ENCODE measurements at places on chromosomes 16 and 17. TPM values are rescaled to one million over a fixed set of nuclear protein-coding genes. Genes with fewer than 3 reads are reported as not detected.

GRCh38 chr16:10256784-10257641, 74.8 kb upstream of the GRIN2A start:
- DNase-seq, result peak; percentile 72
- no peaks in the 10 kb centered on the region for H3K36me3 ChIP-seq
- H3K27me3 ChIP-seq, result no peaks in the 10 kb centered on the region
- no peak overlapping the region for H3K27ac ChIP-seq
- H3K4me3 ChIP-seq, result no peak overlapping the region
- H3K4me1 ChIP-seq, result peaks cover 9% of the 10 kb centered on the region

DNA sequence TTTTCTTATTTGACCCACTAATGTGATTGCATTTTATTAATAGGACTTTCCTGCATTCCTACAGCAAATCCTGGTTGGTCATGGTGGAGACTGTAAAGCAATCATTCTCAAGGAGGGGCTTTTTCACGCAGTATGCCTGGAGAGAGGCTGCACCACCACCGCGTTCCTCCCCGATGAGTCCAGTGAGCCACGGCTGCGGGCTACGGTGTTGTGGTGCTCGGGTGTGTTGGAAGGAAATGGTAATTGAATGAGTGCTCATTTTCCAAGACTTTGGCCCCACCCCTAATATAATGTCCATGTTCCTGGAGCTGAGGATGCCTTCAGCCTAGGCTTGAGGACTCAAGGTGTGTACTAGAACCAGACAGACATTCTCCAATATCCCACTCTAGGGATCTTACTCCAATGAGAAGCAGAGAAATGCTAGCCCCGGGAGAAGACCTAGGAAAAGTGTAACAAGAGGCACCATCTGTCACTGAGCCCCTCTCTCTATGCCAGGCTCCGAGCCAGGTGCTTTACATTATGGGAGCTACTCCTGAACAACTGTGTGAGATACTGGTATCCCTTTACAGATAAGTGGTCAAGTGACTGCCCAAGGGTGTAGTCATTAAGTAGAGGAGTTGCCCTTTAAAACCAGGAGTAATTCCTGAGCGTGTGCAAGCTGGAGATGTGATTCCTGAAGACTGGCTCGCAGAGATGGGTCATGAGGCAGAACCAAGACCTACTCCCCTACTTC, 39.4 kb downstream of the HEATR6 start:
- no peaks in the 10 kb centered on the region for H3K27me3 ChIP-seq

GRCh38 chr16:28163699-28164098, 48.1 kb downstream of the XPO6 start:
- H3K4me1 ChIP-seq, result no peaks in the 10 kb centered on the region
- H3K27me3 ChIP-seq, result no peaks in the 10 kb centered on the region
- no peak overlapping the region for H3K4me3 ChIP-seq
- H3K36me3 ChIP-seq, result no peaks in the 10 kb centered on the region
- H3K27ac ChIP-seq, result no peak overlapping the region
- DNase-seq, result no peak

Gene MTHFSD
- total RNA-seq, result 17.4 TPM

Gene GRN
- 98.6 TPM for total RNA-seq
